ENCODE measurements at places on chromosomes 2 and 18.

DNA sequence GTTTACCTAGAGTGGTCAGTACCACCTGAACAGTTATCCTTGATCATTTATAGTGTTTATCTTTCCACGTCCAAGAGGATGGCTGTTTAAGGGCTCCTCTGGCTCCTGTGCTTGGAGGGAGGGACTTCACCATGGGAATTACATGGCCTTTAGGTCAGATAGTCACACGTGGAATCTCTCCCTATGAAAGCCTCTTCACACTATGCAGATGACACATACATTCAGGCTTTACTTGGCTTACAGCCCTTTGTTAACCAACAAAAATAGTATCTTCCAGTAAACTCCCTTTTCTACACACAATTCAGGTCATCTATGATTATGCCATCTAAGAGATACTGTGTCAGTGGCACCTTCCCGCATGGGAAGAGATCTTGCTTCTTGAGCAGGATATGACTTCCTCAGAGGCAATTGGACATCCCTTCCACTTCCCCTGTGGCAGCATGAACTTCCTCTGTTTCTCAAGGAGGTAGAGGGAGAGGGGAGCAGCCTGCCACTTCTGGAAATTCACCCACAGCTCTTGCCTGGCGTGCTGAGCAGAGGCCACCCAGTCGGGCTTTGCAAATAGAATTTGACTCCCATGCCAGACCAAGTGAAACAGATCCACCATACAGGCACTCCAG lies 53.5 kb downstream of the COLEC12 start:
- no peak for DNase-seq

DNA sequence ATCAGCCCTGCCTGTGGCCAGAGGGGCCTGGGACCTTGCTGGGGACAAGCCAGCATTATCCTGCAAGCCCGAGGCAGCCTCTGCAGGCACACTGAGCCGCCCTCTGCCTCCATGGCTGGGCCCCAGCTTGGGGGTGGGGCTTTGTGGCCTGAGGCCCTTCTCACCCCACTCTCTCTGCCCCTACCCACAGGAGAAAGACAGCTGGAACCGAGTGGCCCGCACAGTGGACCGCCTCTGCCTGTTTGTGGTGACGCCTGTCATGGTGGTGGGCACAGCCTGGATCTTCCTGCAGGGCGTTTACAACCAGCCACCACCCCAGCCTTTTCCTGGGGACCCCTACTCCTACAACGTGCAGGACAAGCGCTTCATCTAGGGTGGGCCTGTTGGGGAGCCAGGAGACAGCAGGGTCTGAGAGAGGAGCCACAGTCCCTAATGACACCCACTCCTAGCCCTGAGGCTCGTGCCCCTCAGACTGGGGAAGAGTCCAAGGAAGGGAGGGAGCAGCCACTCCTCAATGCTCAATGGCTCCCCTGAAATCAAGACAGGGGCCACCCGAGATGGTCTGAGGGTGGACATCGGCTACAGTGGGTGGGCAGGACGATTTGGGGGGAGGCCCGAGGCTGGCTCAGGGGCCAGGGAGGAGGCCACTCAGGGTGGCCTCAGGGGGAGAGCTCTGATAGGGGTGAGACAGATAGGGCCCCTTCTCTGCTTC lies 4.4 kb upstream of the CHRNG start:
- DNase-seq, result no peak

DNA sequence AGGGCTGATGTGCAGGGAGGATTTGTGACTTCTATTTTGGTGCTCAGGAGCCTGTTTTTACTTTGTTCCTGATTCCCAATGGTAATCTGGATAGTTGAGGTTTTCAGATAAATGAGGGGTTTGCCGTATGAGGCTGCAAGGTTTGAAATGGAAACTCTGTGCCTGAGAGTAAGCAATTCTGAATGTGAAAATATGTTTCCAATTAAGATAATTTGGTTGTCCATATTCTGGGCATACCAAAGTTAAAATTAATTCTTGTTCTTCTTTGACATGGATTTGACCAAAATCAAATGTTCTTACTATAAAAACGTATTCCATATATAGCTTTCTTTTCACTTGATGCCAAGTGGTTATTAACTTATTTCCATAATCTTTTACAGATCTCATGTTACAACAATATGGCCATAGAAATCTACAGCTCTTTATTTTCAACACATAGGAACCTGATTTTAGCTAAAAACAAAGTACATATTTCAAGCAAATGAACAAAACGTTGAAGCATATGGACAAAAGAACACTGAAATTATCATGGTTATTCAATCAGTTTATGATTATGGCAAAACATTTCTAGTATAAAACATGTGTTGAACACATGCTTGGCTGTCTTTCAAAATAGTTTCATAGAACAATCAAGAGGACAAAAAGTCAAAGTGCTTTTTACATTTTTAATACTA lies 63.4 kb upstream of the ARHGAP28 start:
- no peak for DNase-seq

DNA sequence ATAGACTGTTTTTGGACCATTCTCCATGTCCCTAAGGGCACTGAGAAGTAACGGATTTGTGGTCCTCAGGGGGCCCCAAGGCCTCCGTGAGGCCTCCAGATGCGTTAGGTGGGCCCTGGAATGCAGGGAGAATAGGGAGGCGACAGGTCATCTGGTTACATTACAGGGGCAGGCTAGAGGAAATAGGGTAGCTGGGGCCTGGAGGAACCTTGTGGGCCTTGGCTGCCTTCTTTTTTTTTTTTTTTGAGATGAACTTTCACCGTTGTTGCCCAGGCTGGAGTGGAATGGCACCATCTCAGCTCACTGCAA lies 28.9 kb downstream of the ZFP36L2 start:
- no peak for DNase-seq
